Left lobe of liver (tissue), 2 donors: ENCODE measurements at places on chromosomes 3 and 15. TPM values are rescaled to one million over a fixed set of nuclear protein-coding genes. Genes with fewer than 3 reads are reported as not detected.

DNA sequence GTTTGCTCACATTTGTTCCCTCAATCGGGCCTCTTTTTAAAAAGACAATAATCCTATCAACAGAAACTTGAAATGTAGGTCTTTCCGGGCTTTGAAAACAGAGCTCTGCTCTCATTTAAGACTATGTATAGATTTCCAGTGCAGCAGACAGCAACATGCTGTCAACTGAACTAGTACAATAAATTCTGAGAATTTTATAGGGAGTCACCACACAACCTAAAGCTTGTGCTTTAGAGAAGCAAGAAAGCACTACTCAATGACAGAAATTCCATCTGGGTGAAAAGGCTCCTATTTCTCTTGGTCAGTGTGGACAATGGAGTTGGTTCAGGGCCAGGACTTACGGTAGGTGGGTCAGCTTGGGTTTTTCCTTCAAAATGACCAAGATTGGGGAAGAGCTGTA, 583.5 kb downstream of the ROBO1 start:
- no peak for DNase-seq

DNA sequence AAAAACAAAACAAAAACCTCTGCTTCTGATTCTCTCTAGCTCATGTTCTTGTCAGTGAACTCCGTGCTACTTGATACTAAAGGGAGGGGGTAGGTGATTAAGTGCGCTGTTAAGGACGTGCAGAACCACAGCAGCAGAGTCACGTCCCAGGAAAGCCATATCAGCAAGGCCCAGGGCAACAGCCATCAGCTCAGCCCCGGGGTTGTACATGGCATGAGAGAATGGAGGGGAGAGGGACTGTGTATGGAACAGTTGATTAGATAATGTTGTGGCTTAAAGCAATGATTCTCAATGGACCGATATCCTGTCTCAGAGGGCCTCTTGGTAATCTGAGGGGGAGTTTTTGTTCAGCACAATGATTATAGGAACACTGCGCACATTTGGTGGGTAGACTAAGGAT, 27.6 kb downstream of the C2CD4A start:
- DNase-seq = no peak

- DNase-seq = no peak
Measured at GRCh38 chr3:31974964-31975363, 6.1 kb downstream of the OSBPL10 start.

DNA sequence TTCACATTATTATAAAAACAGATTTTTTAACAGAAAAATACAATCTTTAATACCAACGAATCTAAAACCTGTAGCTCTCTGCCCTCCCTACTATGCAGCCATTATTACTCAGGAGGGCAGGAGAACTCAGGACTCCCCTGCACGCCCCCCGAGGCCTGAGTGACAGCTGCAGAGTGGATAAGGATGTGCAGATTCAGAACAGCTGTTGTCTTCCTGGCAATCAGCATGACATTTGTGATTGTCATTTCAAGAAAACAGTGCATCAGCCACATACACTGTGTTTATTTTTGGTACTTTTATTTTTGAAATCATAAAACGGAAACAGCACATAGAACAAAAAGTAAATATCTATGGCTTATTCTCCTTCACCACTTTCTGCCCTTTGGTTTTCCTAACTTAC, 450.8 kb downstream of the OCA2 start:
- no peak for DNase-seq

GRCh38 chr3:69462826-69463100, 76.9 kb upstream of the FRMD4B start:
- no peak for DNase-seq

DNA sequence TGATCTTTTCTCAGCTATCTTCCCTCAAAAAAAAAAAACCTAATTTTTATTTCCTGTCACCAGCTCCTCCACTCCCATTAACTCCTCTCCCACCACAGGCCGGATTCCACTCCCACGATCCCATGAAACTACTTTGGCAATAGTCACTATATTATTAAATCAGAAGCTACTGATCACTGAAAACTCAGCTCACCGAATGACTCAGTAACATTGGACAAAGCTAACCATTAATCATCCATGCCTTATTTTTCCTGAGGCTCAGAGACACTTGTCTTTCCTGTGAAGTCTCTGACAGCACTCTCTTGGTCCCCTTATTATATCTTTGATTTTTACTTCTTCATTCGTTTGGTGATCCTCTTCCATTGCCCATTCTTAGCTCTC, 260.2 kb downstream of the CGGBP1 start:
- DNase-seq = no peak

The TBC1D23 gene
- 18.5 TPM for total RNA-seq

The PLA2G4B gene
- 5.9 TPM for total RNA-seq

DNA sequence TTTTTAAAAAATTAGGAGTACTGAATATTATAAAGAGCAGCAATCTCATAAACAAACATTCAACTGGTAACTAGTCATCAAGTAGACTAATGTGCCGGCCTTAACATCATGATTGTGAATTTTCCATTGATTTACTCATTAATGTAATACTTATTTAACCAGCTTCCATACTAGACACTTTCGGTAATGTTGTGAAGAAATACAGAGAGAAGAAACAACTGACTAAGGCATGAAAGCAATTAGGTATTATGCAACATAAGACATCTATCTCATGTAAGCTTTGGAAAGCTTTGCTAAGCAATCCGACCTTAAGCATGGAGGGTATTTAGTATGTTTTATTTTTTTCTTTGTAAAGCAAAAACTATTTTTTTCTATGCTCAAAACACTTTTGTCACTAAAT, 108.0 kb downstream of the IL1RAP start:
- DNase-seq = no peak

GRCh38 chr3:32502118-32502945, at the start of gene CMTM6:
TSS of gene CMTM6 (minus strand) at chr3:32502852. CDS start at chr3:32502745, 107 bp downstream.
- DNase-seq = peak; percentile 82

GRCh38 chr3:162441716-162442115, 945.1 kb downstream of the OTOL1 start:
- DNase-seq = no peak

- DNase-seq = no peak
Measured at GRCh38 chr3:32876920-32877319, 59.1 kb downstream of the TRIM71 start.

DNA sequence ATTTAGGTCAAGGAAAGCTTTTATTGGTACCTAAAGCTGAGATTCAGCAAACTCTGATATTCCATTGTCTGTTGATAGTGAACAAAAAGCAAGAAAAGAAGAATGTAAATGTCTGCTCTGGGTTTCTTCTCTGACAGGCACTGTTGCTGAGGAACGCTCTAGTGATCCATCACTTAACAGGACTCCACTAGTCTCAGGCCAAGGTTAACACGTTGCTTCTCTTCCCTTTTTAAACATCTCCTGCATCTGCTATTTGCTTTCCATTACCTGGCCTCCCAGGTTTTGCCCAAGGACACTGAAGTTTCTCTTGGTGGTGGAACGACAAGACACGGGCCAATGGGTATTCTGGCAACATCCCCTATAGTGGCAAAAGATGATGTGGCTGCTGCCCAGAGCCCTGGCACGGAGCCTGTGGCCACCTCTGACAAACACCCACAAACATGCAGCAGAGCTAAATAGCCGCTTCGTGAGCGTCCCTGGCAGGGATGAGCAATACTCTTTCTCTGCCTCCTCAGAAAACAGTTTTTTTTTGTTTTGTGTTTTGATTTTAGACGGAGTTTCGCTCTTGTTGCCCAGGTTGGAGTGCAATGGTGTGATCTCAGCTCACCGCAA, 97.8 kb upstream of the AKAP13 start:
- no peak for DNase-seq

The CP gene
- 1,073 TPM for total RNA-seq

GRCh38 chr3:43587303-43587702, 34.5 kb downstream of the ANO10 start:
- no peak for DNase-seq

GRCh38 chr3:172516318-172517214, 6.7 kb downstream of the TNFSF10 start:
- DNase-seq = peak; percentile 79

The GCSAM gene
- 0.18 TPM for total RNA-seq

GRCh38 chr15:92808598-92809063, 91.5 kb upstream of the CHD2 start:
- DNase-seq = peak; percentile 73

- no peak for DNase-seq
Measured at GRCh38 chr3:184563561-184563925, 2.0 kb downstream of the EPHB3 start.

GRCh38 chr15:62211348-62211747, 46.3 kb upstream of the C2CD4B start:
- no peak for DNase-seq

DNA sequence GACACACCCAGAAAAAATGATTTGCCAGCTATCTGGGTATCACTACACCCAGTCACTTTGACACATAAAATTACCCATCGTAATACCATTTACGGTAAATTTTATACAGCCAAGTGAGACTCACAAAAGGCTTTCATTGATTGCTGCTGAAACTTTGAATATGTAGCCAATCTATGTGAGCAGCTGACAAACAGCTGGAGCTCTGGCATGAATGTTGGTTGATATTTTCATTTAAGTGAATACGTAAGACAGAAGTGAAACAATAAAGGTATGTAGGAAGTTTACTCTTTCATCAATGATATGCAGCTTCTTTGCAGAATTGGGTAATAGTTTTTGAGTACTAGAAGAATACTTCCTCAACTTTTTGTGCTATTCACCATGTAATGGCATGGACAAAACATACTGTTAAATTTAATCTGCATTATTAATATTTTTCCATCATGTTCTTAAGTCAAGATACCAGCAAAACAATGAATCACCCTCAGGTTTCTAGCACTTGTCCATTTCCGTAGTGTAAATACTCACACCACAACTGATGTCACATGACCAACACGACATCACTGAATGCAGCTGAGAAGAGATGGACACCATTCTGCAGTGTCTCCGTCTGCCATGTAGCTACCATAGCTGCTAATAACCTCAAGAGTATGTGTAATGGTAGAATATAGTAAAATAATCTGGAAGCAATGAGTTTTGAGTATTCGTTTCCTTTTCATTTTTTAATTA, 205.9 kb upstream of the HES1 start:
- no peak for DNase-seq

GRCh38 chr3:52882377-52882776, 15.0 kb downstream of the STIMATE start:
- DNase-seq = no peak

The SEMA3B gene
- total RNA-seq = 5.7 TPM

The SLC28A2 gene
- 0.15 TPM for total RNA-seq

DNA sequence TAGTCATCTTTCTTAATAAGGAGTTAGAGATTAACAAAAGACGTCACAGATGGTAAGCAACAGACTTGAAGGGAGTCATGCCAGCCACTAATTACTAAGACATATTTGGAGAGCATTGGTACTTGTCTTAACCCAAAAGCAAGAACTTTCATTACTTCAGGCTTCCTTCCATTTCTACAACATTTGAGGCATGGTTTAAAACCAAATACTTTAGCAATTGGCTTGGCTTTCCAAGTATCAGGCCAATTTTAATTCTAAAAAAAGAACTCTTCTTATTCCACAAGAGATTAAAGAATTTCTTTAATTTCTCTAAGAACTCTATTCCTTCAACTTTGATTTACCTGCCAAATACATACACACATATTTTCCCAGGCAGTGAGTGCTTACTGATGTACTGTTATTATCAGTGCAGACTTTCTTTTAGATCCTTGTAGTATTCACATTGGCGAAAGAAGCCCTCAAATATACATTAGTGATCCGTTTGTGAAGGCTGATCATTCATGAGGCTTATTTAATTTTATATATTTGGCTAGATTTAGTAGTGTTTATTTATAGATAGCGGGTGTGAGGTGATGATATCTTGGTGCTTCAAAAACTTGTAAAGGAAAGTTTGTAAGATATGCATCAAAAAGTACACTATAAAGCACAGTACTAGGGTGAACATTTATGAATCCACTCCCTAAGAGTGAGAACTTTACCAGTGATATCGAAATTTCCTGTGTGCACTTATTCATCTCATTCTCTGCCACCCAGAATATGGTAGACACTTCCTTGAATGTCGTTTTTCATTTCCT, 229.2 kb downstream of the MFSD1 start:
- no peak for DNase-seq

The CIP2A gene
- 0.45 TPM for total RNA-seq

GRCh38 chr3:52606373-52607085, 70.1 kb downstream of the UQCC5 start:
- DNase-seq = peak; percentile 78

The MORC1 gene
- 0.10 TPM for total RNA-seq

The TTC23 gene
- 9.0 TPM for total RNA-seq

GRCh38 chr3:177108648-177109047, 88.6 kb downstream of the TBL1XR1 start:
- DNase-seq = no peak

GRCh38 chr15:82172506-82172905, 90.0 kb downstream of the EFL1 start:
- DNase-seq = no peak

The GOLGA6L10 gene
- 0.48 TPM for total RNA-seq

The IL5RA gene
- total RNA-seq = not detected

DNA sequence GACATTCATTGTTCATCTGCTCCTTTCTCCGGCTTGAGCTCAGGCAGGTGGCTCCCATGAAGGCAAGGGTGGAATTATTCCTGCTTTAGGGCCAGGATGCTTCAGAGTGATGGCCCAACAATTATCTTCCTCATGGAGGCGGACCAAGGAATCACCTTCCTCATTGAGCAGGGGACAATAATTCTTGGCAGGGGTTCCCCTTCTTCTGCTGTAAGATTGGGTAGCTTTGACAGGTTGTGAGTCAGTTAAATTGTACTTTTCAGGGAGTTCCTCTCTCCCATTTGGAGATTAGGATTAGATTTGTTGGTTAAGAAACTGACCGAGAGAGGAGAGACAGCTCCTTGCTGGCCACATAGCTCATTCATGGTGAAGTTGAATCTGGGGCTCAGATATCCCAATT, 31.4 kb upstream of the CD47 start:
- DNase-seq = no peak

The TM4SF1 gene
- 9.6 TPM for total RNA-seq

GRCh38 chr15:99995543-99995942, 262.3 kb upstream of the LYSMD4 start:
- no peak for DNase-seq

GRCh38 chr15:42612367-42612912, 37.0 kb downstream of the STARD9 start:
- no peak for DNase-seq

- DNase-seq = no peak
Measured at GRCh38 chr15:57215881-57216280, 160.4 kb upstream of the CGNL1 start.

GRCh38 chr3:121974601-121975111, 47.4 kb downstream of the ILDR1 start:
- no peak for DNase-seq

The AGBL1 gene
- total RNA-seq = not detected

GRCh38 chr3:9914559-9915253, 2.2 kb upstream of the IL17RC start:
- DNase-seq = no peak

The SPATA12 gene
- not detected for total RNA-seq

DNA sequence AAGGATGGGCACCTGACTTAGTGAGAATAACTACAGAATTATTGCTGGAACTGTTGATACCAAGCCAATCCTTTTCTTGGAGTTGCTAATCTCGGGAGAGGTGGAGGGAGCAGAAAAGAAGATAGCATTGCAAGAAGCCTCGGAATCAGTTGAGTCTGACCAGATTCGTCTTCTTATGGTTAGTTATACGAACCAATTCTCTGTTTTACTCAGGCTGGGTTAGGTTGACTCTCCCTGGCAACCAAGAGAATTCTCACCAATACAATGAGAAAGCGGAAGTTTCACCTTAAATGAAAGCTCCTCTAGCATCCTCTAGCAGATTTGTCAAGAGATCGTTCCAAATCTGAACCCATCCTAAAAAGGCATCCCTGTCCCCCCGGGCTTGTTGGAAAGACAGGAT, 43.5 kb upstream of the UBE2E1 start:
- no peak for DNase-seq
